Skeletal muscle cell (primary cell): ENCODE measurements at places on chromosomes 11 and 22.

DNA sequence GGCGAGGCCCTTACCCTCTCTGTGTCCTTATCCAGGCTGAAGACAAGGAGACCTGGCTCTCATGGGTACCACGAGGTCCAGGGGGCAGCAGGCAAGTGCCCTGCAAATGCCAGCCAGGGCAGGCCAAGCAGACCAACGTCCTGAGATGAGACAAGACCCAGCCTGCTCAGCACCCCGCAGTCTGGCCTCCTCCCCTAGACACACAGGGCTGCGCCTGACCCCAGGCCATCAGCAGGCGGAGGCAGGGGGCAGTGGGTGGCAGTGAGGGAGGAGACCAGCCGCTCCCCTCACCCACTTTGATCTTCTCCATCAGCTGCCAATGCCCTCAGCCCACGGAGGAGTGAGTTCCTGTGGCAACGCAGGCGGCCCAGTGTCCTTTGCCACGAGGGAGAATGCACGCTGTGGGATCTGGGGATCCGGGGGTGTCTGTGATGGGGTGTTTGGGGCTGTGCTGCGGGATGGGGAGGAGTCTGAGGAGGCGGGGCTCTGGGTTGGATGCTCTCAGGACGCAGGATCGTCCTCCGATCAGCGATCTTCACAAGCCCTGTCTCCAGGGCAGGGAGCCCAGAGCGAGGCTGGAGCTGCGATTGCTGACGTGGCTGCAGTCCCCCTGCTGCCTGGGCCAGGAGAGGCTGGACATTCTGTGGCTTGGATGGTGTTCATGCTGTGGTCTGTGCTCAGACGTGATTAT is 30.5 kb upstream of the PPARA start:
- DNase-seq = peak; percentile 49

GRCh38 chr11:117230999-117231841 is 653 bp downstream of the PCSK7 start:
- no peak for DNase-seq

GRCh38 chr22:49543876-49544275 is 283.8 kb downstream of the BRD1 start:
- DNase-seq = no peak

DNA sequence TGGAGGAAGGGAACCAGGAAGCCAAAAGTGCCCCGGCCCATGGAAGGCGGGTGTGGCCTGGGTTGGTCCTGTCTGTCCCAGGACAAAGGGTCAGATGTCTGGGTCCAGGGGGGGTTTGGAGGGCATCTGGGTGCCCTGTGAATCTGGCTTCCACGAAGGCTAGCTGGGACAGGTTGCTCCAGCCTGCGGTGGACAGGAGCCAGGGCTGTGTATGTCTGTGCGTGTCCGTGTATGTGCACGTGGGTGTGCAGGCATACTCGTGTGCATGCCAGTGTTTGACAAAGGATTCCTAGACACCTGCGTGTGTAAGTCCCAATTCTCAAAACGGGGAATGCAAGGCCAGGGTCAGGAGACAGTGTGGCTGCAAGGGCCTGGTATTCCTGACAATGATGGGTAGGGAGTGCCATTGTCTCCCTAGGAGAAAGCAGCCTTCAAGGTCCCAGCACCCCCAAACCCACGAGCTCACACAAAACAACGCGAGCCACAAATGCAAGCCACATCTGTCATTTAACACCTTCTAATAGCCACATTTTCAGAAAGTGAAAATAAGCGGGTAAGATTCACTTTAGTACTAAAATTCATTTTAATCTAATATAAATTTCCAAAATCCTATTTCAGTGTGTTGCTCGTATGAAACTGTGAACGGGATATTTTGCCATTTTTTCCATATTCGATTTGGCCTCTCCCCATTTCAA is 78.4 kb upstream of the WNT7B start:
- DNase-seq = no peak

- DNase-seq = no peak
Measured at GRCh38 chr11:12251666-12252560, 125.5 kb upstream of the PARVA start.

GRCh38 chr11:69634590-69634989 is 6.4 kb upstream of the CCND1 start:
- no peak for DNase-seq

GRCh38 chr11:131064373-131064991 is 148.2 kb upstream of the SNX19 start:
- DNase-seq = peak; percentile 27

DNA sequence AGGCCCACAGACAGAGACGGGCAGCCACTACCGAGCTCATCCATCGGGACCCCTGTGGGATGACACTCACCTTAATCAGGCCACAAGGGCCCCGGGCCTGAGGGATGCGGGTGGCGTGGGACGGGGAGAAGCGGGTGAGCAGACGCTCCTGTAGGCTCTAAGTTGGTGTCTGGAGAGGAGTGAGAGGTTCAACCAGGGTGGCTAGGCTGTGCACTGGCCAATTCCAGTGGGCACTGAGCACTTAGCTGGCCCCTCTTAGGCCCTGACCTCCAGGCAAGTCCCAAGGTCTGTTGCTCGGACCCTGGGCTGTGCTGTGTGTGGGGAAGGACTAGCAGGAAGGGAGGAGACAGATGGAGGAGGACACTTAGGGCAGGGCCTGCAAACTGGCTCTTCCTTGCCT is 139.3 kb downstream of the ST3GAL4 start:
- DNase-seq = no peak

- DNase-seq = peak; percentile 67
Measured at GRCh38 chr11:95506777-95507176, 275.8 kb upstream of the SESN3 start.

GRCh38 chr11:90594658-90595057 is 371.8 kb upstream of the CHORDC1 start:
- no peak for DNase-seq

DNA sequence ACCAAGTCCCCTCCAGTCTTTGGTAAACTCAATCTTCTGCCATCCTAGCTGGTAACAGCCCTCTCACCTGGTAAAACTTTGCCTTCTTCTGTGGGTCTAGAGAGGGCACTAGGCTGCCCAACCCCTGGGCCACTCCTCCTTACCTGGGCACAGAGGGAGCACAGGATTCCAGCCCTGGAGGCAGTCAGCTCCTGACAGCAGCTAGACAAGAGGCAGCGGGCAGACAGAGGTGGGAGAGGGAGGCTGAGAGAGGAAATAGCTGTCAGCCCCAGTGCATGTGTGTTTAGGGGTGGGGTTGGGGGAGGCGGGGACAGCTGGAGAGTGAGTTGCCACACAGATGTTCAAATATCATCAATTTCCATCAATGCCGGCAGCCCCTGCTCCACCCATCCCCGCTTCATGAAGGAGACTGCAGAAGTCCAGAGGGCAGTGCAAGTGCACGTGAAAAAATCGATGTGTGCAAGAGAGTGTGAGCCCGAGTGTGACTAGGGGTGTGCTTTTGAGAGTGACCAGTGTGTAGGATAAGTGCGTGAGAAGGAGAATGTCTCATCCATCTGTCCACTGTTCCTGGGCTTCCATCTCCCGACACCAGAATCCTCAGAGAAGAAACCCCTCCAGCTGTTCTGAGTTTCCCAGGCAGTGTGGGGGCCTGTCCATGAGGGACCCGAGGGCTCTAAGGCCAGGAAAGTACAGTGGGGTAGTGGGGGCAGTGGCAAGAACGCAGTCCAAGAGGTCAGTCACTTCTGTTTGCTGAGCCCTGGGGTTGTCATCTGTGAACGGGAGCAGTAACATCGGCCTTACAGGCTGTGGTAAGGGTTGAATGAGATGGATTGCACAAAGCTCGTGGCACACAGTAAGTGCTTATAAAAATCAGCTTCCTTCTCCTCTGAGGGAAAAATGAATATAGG is at the start of gene PTGDR2:
PTGDR2 (minus strand) TSS at position 225 of the 908 bp plus-strand sequence. CDS start 2,228 bp downstream, outside the sequence.
- DNase-seq = no peak

DNA sequence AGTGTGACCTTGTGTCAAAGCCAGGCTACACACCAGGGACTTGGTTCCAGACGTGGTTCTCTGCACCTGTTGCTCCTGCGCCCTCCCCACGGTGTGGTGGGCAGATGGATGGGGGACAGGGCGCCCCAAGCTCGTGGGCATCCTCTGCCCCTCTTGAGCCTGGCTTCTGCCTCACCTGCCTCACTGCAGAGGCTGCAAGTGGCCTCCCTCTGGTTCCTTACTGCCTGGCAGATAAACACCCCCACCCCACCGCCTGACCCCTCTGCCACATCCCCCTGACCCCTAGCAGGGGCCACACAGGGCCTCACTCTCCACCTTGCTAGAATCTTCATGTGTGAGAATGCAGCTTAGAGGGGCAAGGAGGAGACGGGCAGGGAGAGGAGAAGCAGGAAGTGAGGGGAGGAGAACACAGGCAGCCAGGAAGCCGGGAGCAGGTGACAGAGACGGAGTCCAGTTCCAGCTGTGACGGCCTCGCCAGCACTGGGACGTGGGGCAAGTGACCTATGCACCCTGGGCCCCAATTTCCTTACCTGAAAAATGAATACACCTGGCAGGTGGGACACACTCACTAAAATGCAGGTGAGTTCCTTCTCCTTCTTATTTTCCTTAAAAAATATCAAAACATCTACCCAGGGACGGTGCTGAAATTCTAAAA is 178.3 kb downstream of the EFCAB6 start:
- DNase-seq = no peak

DNA sequence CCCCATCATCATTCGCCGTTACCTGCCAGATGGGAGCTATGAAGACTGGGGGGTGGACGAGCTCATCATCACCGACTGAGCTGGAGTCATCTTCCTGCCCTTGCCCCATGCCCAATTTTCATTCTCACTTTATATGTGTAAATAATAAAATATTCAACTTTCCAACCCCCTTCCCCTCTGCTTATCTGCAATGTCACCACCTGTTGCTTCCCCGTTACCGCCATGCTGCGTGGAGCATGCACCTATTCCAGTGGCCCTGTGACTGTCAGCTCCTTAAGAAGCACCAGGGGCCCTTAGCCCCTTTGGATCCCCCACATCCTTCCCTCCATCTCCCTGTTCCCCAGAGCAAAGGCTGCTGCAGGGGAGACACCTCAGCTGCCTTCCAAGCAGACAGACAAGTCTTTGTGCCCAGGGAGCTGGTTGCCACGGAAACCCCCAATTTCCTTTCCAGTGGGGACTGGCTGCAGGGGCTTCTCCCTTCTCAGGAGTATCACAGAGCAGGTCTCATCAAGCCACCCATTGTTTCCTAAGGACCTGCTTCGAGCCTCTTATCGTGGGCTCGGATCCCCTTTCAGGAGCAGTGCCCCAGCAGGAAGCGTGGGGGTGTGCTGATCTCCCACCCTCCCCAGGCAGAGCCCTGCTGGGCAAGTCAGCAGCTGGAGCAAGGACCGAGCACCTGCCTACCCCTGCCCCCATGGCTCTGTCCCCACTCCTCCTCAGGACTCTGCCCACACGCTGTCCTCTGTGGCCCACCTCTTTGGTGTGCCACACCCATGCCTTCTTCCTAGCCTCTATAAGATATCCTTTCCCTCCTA is 14.3 kb downstream of the POLR2F start:
- no peak for DNase-seq

GRCh38 chr11:121630041-121630440 is 177.3 kb upstream of the SORL1-AS1 start:
- DNase-seq = peak; percentile 59

- DNase-seq = no peak
Measured at GRCh38 chr22:50678651-50679521, 6.3 kb downstream of the SHANK3 start.

DNA sequence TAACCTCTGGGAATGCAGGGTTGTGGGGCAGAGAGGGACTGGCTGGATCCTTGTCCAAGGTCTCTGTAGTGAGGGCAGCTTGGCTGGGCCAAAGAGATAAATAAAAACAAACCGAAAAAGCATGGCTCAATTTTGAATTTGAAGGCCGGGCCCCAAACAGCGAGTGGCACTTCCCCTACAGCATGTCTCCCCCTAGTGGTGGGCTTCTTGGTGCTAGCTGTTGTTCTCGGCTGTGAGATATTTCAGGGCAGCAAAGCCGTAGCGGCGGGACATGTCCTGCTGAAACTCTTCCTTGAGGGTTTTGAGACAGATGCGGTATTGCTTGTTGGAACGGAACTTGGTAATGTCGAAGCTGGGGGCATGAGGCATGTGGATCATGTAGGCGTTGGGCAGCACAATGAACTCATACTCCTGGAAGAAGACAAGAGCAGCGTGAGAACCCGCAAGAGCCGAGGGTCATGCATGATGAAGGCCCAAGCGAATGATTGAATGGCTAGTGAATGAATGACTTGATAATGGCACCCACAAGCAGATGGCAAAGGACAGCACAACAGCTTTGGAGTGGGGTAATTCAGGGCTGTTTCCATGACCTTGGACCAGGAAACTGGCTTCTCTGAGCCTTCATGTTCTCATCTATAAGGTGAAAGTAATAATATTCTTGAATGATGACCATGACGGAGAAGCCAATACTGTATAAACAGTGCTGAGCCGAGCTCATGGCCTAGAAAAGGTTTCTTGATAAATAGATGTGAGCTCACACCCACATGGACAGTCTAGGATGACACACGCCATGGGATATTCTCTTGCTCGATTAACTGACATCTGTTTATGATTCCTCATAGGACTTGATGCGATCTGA is 216.3 kb upstream of the SYN3 start:
- DNase-seq = no peak

DNA sequence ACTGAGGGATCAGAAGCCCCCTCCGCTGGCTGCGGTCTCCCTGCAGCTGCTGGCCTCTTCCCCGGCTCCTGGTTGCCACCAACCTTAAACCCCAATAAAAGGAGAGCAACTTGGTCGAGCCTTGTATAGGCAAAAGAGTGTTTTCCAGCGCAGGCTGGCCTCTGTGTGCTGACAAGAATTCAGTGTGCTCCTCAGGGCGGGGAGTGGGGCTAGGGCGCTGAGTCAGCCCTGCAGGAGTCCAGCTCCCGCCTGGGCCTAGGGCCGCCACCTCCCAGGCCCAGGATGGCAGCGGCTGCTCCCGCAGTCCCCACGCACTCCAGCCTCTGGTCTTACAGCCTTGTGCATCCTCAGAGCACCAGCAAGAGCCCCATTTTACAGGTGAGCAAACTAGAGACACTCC is at the start of gene SHISAL1:
SHISAL1 (minus strand) TSS at position 186 of the 400 bp plus-strand sequence. CDS start 12,006 bp downstream, outside the sequence.
- DNase-seq = no peak

- DNase-seq = peak; percentile 84
Measured at GRCh38 chr11:66316849-66317251, at the start of gene CD248. CD248 (minus strand) TSS chr11:66317044; CDS start chr11:66317027, 17 bp downstream.

DNA sequence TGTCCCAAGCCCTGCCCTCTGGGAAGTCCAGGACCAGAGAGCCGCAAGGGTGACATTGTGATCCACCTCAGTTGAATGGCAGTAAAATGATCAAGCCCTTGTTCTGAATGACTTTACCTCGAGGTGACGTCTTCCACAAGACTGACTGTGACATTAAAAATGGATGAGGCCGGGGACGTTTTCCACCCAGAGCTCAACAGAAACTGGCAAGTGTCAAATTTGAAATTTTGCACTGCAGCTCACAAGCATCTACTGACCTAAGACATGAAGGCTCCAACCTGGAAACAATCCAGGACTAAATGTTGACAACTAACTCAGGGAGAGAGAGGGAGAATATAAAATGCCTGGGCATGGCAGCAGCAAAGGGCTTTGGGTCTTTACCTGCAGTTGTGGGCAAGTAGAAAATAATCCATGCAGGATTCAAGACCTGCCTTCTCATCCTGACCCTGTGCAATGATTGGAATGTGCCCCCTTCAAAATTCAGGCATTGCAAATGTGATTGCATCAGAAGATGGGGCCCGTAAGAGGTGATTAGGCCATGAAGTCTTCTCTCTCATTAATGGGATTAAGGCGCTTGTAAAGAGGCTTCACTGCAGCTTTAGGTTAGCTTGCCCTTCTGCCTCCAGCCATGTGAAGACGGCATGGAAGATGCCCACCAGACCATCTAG is 33.6 kb upstream of the CLMP start:
- DNase-seq = no peak

GRCh38 chr22:38835888-38836301 is 7.9 kb downstream of the NPTXR start:
- DNase-seq = peak; percentile 8

GRCh38 chr11:93972790-93973189 is 48.4 kb upstream of the HEPHL1 start:
- no peak for DNase-seq
